Inflammatory macrophage treated with lipopolysaccharide for 1 hour (primary cell): ENCODE measurements at places on chromosomes 3 and 15.

GRCh38 chr3:90032980-90033641 is 925.7 kb downstream of the EPHA3 start:
- no peak for DNase-seq

GRCh38 chr15:77138167-77138522 is 67.2 kb upstream of the TSPAN3 start:
- DNase-seq = no peak

DNA sequence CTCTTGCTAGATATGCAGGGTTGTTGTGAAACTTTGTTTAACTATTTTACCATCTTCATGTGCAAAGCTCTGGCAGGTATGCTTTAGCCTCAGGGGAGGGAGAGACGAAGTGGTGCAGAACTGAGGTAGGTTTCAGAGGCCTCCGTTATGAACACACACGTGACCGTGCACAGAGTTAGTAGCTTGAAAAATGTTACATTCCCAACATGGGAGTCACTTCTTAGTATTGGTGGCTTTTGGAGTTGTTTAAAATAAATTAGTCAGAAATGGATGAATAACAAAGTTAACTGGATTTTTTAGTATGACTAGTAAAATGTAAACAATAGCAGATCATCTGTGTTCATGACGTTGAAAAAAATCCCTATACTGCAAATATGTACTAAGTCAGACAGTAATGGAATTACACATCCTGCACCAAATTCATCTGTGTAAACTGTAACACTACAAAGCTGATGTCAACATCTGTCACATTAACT is 279.6 kb downstream of the KLF13 start:
- no peak for DNase-seq

DNA sequence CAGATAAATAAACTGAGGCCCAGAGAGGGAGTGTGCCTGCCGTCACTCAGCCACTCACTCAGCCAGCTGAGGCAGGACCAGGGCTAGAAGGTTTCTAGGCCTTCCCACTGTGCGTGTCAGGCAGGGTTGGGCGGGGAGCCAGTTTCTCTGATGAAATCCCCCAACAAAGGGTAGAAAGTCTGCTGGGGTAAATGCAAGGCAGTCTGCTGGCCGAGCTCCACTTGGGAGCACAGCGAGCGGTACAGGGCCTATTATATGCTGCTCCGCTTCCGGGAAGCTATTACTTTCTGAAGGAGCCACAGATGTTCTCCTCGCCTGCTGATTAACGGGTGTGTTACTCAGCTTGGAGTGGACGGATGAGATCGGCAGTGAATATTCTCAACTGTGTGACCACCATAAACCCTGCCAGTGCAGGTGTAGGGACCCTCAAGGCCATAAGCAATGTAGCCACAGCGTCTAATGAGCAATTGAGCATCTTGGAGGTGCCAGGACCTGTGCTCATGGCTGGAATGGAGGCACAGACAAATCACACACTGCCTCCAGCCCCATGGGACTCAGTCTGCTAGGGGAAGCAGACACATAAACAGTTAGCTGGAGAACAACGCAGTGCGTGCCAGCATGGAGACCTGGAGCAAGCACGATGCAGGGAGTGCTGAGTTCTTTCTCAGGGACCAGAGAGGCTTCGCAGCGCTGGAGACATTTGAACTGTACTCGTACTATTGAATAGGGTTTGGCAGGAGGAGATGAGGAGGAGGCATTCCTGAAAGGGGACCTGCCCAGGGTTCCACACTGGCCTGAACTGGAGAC is 42.1 kb downstream of the CORO2B start:
- DNase-seq = no peak

- no peak for DNase-seq
These were observed 293.4 kb upstream of the GBE1 start for GRCh38 chr3:82054849-82055248.

DNA sequence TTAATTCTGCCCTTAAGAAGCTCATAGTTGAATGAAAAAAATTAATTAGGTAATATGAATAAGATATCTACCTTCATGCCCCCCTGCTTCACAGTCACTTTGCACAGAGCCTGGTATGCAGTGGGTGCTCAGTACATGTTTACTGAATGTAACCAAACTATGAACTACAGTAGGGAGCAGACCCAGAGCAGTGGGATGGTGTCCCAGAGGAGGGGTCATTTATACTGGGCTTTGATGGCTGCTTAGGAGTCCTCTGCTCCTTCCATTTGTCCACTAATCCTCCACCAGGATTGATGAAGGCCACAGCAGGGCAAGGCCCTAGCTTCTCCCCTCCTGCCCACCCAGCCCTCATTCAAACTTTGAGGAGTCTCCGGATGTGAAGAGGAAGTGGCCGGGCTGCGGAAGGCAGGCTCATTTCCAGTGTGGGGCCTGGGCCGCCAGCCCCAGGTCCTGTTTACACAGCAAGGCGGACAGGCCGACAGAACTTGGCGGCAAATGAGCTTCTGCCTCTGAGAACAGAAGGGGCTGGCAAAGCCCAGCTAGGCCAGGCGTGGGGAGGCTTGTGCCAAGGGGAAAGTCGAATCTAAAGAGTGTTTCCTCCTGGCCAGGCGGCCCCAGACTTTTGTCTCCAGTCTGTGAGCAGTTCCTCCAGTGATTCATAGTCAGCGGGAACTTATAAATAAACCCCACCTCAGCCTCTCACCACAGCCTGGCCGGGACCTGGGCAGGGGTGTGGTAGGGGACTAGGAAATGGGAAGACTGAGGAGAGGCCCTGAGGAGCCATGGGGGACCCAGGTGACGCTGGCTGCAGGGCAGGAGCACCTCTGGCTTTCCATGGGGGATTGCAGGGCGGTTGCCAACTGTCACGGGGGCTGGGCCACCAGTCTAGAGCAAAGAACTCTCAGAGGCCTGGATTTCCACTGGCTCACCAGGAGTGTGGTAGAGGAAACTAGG is 51.6 kb upstream of the LCTL start:
- peak; percentile 76 for DNase-seq

- DNase-seq = peak; percentile 26
These were observed 47.3 kb downstream of the EIF3J start for GRCh38 chr15:44584162-44584749.

- no peak for DNase-seq
These were observed 19.2 kb upstream of the MEF2A start for GRCh38 chr15:99546441-99547100.

- DNase-seq = peak; percentile 84
These were observed 2.4 kb downstream of the CIB1 start for GRCh38 chr15:90231028-90232017.
